ENCODE measurements at places on chromosomes 2 and 18.

DNA sequence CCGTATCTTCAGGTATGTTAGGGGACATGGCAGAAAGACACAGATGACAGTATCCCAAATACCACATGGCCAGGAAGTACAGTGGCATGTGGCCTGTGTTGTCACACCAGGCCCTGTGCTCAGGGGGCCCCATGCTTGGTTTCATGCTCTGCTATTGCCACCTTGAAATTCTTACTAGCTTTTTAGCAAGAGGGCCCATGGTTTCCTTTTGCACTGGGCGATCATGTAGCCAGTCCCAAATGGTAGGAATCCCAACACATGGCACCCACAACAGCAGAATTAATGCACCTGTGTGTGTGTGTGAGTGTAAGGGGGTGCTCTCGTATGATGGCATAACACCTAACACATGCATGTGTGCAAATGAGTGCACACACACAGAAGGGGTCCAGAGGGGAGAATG is 39.2 kb downstream of the MYO7B start:
- DNase-seq = no peak

GRCh38 chr2:52976143-52976949 is 791.3 kb upstream of the CHAC2 start:
- DNase-seq = peak; percentile 40

DNA sequence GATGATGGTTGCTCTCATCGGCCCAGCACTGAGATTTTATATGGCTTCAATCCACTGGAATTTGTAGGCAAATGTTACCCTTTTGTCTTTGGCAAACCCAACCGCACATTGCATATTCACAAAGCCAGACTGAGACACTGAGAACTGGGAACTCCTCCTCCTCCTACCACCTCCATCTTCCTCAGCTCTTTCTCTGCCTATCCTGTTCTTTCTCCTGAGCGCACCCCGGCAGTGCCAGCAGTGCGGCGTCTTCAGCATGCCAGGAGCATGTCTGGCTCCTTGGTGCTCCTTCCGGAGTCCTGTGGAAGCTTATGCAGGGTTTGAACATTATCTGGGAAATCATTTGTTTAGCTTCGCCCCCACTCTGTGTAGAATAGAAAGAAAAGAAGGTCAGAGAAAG is 50.8 kb downstream of the TRIB2 start:
- DNase-seq = no peak

GRCh38 chr2:156321243-156321904 is 11.1 kb downstream of the NR4A2 start:
- DNase-seq = no peak

- DNase-seq = no peak
Observed at GRCh38 chr2:216094701-216095100, 13.0 kb downstream of the TMEM169 start.

GRCh38 chr2:175399326-175399725 is 217.8 kb upstream of the ATP5MC3 start:
- no peak for DNase-seq

- DNase-seq = no peak
Observed at GRCh38 chr2:60450488-60450887, 103.0 kb downstream of the BCL11A start.

GRCh38 chr2:62140426-62141141 is 55.3 kb upstream of the B3GNT2 start:
- DNase-seq = no peak

DNA sequence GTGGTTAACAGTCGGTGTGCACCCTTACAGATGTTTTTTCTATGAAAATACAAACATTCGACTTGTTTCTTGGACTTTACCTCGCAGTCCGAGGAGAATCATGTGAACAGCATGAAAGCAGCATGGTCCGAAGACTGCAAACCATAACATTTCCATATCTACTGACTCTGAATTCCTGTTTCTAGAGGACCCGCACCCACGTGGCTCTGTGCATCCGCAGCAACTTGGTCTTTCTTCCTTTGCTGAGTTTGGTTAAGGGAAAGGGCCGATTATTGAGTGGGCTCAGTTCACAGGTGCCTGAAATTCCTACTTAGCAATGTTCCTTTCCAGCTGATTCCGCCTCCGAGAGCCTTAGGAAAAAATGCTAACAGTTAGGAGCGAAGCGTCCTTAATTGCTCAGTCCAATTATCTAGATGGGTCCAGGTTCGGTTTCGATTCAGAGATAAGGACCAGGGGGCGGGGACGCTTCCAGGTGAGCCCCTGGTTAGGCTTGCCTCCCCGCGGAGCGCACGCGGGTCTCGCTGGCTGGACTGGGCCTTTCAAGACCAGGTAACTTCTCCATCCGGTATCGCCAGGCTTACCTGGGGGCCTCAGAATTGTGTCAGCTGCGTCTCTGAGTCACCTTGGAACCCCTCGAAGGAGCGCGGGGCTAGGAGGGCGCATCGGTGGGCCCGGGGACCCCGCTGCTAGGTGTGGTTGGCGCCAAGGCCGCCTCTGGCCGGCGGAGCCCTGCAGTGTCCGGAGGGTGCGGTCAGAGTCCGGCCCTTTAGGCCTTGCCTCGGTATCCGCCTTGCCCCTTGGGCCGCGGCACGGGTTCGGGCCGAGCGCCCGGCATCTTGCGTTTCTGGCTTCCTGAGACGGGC is 1.1 kb upstream of the B3GNT2 start:
- DNase-seq = no peak

GRCh38 chr2:241494311-241494908 is 14.0 kb downstream of the STK25 start:
- DNase-seq = no peak

DNA sequence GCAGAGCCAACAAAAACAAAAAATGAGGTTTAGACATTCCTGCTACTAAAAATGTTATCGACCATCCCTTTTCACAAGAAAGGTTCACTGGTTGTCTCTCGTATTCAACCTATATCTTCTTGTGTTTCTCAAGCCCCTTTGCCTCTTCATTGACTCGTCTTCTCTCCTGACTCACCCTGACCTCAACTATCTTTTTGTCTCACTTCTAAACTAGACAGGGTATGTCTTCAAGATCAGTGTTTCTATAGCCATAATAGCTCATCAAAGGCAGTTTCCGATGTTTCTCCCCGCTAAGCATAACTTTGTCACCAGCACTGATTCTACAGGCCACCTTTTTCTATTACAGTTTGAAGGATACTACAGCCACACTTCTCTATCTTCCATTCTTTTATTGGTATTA is 178.4 kb downstream of the MEMO1 start:
- no peak for DNase-seq

- DNase-seq = no peak
Observed at GRCh38 chr18:74243127-74243526, 48.6 kb downstream of the CYB5A start.

Data from mammary epithelial cell (primary cell).